ENCODE measurements at places on chromosomes 2 and 18.

GRCh38 chr2:58739033-58739432, 497.9 kb upstream of the FANCL start:
- DNase-seq = no peak

DNA sequence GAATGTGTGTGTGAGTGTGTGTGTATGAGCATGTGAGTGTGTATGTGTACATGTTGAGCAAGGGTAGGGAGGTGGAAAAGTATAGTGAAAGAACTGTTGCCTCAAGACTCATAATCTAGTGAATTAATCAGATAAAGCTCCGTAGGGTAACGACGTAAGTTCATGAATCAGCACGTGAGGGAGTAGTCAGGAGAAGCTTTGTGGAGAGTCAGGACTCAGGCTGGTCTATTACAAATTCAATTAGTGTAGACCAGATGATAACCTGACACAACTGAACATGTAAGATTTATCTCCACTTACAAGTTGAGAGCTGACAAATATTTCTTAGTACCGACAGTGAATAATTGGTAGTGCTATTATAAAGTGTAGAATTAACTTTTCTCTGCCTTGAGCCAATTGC, 194.5 kb downstream of the RAD51AP2 start:
- no peak for DNase-seq

GRCh38 chr18:47260924-47261701, 9.7 kb upstream of the SKOR2 start:
- DNase-seq = no peak

DNA sequence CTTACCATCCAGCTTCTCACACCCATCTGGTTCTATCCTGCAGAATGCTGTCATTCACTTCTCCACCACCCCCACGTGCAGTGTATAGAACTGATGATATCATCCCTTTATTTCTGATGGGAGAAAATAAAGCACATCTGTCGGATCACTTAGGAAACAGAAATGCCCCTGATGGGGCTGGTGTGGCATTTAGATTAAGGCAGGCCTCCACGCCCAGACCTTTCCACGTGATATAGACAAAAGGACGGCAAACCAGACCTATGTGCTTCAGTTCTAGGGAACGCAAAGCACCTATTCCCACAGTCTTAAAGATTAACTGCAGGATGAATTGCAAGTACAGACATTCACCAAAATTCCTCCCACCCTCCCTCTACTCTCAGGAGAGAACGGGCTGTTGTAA, 27.6 kb upstream of the CABLES1 start:
- DNase-seq = no peak

DNA sequence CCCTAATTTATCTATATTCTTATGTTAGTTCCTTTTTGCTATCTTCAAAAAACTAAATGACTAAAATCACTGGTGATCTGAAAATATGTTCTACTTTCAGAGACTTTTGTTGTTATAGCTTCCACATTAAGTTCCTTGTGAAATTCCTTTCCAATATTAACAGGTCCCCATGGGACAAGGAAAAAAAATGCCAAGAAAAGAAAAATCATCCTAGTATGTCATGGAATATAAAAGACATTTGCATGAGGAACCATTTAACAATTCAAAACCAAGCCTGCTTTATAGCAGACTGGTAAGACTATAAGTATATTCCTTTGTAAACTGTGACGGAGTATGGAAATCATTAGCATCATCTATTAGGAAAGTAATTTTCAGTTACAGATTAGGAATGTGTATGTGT, 48.1 kb downstream of the COBLL1 start:
- DNase-seq = no peak

GRCh38 chr2:233821709-233822100, 32.6 kb downstream of the HJURP start:
- no peak for DNase-seq

DNA sequence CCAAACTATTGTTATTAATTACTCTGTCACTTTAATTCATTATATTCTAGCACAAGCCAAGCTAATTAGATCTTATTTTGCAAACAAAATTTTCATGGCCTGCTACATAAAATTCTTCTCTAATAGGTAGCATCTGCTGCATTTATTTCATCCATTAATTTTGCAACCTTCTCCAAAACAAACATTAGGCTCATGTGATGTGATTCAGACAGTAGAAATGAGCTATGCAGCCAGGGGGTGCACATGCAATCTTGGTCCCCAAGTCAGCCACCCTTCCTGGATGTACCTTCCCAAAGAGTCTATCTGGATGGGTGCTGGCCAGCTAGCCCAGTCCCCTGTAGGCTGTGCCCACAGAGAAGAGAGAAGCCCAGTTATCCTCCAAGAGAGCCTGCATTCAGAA, 242.1 kb upstream of the OSR1 start:
- no peak for DNase-seq

- DNase-seq = no peak
Measured at GRCh38 chr2:128497461-128497860, 178.8 kb upstream of the HS6ST1 start.

DNA sequence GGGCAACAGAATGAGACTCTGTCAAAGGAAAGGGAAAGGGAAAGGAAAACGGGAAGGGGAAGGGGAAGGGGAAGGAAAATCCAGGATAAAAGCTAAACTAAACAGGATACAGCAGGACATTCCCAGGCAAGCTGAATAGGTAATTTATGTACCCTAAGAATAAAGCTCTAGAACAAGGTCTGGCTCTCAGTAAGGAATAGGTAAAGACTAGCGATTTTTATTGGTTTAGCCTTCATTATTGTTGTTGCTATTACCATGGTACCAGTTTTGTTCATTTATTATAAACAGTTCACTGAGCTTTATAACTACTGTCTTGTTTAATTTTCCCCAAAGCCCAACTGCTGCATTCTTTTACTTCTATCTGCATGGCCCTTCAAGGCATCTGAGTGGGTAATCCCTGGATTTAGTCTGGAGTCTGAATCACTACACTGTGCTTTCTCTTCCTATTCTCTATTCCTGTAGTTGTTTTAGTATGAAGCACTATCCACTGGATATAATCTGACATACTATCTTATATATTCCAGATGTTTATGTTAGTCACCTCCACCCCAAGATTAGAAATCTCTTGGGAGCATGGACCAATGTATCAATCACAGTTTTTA, 127.1 kb upstream of the TANK start:
- no peak for DNase-seq

GRCh38 chr2:10103179-10103578, 19.4 kb upstream of the RRM2 start:
- no peak for DNase-seq

GRCh38 chr2:212330263-212330662, 208.3 kb downstream of the ERBB4 start:
- no peak for DNase-seq
